ENCODE measurements at places on chromosomes 6 and 20.

DNA sequence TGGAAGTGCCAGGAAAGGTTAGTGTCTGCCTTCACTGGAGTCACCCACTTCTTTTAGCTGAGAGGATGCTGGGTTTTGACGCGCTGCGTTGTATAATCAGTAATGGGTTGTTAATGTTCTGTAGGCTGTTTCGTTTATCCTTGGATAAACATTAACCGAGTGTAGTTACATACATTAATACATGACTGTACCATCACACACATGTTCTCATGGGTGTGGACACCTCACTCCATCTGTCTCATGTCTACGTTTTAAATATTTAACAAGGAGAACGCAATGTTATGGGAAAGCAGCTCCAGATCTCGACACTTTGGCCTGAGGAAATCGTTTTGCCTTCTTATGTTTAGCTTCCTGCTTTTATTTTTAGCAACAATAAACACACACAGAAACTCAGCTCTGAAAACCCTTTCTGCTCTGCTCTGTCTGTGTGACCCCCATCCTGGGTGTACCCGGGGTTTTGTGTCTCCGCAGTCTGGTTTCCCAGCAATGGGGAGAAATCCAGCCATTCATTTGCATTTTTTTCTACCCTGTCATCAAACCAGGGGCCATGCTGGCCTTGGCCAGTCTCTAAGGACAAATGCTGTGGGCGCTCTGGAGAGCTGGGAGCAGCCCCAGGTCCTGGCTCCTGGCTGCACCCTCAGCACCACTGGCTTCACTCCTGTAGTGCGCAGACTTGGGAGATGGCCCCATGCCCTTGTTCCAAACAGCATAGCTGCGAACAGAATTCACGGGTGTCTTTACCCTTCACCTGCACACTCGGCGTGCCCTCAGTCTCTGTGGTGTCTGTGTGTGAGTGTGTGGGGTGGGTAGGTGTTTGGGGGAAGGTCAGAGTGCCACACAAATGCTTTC, 110.8 kb downstream of the ERMARD start:
- no peak for DNase-seq

DNA sequence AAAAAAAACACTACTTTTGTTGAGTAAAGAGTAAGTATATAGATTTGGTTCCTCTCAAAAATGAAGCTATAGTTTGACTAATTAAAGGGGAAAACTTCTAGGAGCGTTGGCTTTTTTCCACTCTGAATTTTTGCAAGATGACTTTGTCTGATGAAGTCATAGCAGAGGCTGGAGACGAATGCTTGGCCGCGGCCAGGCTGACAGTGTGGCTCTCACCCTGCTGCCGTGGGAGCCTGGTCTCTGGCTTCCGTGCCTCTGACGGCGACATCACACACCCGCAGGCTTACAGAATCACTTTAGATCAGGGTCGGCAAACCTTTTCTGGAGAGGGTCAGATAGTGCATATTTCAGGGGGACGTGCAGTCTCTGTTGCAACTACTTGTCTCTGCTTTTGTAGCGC, 145.0 kb downstream of the PHACTR3 start:
- DNase-seq = no peak

DNA sequence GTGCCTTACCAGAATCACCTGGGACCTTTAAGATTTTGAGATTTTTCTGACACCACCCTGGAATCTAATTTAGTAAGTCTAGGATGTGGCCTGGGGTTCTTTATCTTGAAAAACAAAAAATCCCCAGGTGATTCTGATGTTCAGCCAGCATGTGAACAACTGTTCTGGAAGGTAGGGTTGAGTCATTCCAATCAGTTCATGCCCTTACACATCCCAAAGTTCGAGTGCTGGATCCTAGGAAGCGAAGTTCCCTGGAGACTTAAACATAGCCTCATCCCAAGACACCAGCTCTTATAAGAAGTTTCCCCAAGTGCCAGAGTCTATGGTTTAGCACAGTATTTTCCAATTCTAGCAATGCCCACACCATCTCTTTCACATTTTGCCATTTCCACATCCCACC, 6.3 kb upstream of the TSHZ2 start:
- DNase-seq = no peak

GRCh38 chr20:60224914-60225313, 266.7 kb downstream of the CDH26 start:
- no peak for DNase-seq

- no peak for DNase-seq
These were observed 60.1 kb upstream of the AKIRIN2 start for GRCh38 chr6:87762116-87762515.

DNA sequence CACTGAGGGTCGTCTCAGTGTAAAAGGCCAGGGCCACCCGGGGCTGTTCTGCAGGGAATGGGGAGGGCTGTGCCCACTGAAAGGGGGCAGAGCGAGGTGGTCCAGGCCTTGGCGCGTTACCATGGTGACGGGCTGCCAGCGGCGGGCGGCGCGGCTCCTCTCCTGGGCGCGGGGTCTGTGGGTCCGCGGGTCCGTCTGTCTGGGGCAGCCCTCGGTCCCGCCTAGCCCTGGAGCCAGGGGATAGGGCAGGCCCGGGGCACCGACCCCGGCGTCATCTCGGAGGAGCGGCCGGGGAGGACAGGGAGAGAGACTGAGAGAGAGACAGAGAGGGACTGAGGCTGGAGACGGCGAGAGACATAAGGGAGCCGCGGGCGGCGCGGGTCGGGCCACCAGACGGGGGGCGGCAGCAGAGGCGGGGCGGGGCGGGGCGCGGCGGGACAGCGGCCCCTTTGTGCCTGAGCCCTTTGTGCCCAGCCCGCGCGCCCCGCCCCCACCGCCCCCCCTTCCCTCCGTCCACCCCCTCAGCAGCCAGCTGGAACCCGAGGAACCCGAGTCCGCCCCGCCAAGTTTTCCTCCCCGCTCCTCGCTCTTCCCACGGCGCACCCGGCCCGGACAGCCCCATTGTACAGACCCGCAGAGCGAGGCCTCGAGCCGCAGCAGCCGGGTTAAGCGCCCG, at the start of gene KIAA1755:
TSS of gene KIAA1755 (minus strand) at position 358 of the 676 bp plus-strand sequence. CDS start at position 123, 235 bp downstream.
- DNase-seq = no peak

DNA sequence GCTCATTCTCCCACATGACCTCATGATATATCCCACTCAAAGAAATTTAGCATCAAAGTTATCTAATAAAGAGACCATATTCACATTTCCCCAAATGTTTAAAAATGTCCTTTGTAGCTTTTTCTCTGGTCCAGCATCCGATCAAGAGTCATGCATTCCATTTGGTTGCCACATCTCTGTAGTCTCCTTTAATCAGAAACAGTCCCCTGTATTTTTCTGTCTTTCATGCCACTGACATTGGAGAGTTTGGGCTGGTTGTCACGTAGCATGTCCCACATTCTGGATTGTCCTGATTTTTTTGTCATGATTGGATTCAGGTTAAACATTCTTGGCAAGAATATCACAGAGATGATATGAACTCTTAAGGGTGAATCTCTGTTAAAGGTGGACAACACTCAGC, 55.7 kb downstream of the SNX5 start:
- no peak for DNase-seq

GRCh38 chr6:23414051-23414445, 712.0 kb upstream of the NRSN1 start:
- DNase-seq = no peak

- DNase-seq = no peak
These were observed 784.9 kb downstream of the TENT5A start for GRCh38 chr6:80967609-80968008.

GRCh38 chr6:32097364-32097763, 11.8 kb downstream of the TNXB start:
- no peak for DNase-seq

DNA sequence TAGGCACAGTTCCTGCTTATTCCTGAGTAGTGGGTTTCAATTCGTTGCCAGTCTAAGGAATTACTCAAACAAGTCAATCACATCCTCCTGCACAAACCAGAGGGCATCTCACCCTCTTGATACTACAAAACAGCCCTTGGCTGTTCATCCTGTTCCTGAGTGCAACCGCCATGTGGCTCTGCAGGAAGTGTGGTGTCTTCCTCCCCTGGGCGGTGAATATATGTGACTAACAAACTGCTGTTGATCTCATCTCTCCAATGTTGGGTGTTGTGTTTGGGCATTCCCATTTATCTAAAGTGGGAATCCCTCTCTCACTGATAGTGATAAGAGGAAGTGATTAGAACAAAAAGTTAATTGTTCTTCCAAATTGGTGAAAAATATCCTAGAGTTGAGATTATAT, 163.0 kb downstream of the TBX18 start:
- no peak for DNase-seq

- no peak for DNase-seq
These were observed 247.8 kb downstream of the PRL start for GRCh38 chr6:22049002-22049401.

DNA sequence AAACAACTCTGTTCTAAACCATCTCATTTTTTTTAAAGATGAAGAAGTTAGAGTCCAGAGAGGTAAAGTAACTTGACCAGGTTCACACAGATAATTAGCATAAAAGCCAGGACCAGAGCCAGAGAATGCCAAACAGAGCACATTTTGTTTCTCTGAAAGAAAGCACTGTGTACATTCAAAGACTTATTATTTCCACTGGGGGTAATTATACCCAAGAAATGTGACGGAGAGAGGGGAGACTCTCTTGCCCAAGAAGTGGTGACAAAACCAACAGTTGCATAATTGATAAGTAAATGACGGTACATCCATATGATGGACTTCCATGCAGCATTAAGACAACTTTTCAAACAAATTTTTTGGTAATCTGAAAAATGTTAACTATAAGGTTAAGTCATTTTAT, 111.6 kb downstream of the RTN4IP1 start:
- no peak for DNase-seq

DNA sequence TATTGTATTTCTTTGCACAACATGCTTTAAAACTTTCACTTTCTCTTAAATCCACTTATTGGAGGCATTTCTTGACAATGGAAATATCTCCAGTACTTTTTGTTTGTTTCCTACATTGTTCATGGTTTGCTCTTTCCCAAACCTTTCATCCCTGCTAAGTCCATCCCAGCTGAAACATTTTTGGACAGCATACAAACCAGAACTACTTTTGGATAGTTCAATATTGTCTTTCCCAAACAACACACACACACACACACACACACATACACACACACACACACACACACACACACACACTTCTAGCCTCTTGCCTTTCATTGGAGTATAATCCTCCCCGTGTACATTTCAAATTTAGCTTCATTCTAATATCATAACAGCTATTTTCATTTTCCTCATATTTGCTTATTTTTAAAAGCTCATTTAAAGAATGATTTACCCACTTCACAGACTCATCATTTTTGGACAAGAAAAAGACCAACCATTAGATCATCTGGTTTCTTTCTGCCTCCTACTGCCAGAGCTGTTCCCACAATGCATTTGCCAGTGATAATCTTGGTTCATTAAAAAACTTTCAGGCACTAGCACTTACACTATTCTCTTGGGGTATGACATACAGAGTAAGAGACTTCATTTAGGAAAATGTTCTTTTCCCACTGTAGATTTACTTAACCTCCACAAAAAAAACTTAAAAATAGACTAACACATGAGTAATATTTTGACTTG, 248.1 kb downstream of the CD109 start:
- DNase-seq = no peak

GRCh38 chr6:90025523-90026061, 131.3 kb downstream of the GJA10 start:
- no peak for DNase-seq

GRCh38 chr6:6484681-6485080, 103.8 kb upstream of the LY86 start:
- DNase-seq = no peak

GRCh38 chr20:44143936-44144335, 43.1 kb downstream of the JPH2 start:
- no peak for DNase-seq

DNA sequence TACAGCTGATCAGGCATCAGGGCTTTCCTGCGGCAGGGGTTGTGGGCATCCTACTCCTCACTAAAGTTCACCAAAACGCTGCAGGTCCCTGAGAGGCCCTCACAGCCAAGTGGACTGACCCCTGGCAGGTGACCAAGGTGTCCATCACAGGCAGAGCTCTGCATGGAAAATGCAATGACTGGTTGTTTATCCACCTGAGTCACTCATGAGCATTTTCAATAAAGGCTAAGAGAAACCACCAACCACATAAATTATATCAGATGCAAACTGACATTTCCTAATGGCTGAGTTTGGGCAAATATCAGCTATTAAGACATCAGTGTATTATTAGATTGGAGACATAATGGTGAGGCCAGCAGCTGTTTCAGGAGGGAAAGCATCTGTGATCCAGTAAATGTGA, 152.7 kb upstream of the SYNDIG1 start:
- no peak for DNase-seq

All from activated T-helper 1 cell treated with Interleukin-2 at 50 U/mL for 16 hours (primary cell).